ENCODE measurements at places on chromosomes 5 and 9.

DNA sequence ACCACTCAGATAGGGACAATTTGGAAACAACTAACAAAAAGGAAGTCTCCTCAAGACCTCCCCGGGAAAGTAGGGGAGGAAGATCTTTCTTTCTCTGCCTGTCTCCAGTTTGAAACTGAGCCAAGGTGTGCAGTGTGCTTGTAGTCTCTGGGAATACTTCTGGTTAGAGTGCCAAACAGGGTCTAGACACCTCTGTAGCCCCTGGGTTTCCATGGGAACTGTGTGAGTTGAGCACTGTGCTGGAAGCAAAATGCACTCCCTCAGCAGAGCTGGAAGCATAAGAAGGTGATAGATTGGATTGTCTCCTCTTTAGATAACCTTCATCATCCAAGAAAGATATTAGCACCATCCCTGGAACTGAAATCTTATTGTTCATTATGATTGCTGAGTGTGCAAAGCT, 129.2 kb upstream of the TNPO1 start:
- no peak for DNase-seq

- DNase-seq = no peak
These were observed 333.5 kb upstream of the ACTBL2 start for GRCh38 chr5:57816108-57816507.

GRCh38 chr5:2173151-2173834, 290.6 kb upstream of the IRX4 start:
- DNase-seq = peak; percentile 42

- DNase-seq = no peak
These were observed 7.3 kb downstream of the QSOX2 start for GRCh38 chr9:136238342-136238732.

DNA sequence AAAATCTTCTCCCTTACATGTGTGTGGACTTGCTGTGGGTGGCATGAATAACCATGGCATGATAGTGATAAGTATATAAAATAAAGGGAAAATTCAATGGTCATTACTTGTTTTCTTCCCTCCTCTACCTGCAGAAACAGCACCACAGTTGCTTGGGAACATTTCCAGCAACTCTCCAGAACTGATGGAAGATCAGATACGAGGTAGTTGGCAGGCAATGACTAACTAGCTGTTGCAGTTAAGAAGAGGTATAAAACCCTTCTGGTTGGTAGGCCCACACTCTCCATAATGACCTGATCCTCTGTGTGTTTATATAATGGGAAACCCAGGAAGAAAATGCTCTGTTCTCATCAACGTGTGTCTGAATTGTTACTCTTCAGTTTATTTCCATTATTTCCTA, 185.9 kb downstream of the SYK start:
- no peak for DNase-seq

GRCh38 chr5:180259260-180259611, 32.6 kb downstream of the MAPK9 start:
- no peak for DNase-seq

- DNase-seq = no peak
These were observed 3.0 kb downstream of the N4BP3 start for GRCh38 chr5:178116143-178116885.

GRCh38 chr9:23606107-23606506, 219.9 kb downstream of the ELAVL2 start:
- DNase-seq = no peak

GRCh38 chr9:4317681-4318080, 17.8 kb upstream of the GLIS3 start:
- no peak for DNase-seq

DNA sequence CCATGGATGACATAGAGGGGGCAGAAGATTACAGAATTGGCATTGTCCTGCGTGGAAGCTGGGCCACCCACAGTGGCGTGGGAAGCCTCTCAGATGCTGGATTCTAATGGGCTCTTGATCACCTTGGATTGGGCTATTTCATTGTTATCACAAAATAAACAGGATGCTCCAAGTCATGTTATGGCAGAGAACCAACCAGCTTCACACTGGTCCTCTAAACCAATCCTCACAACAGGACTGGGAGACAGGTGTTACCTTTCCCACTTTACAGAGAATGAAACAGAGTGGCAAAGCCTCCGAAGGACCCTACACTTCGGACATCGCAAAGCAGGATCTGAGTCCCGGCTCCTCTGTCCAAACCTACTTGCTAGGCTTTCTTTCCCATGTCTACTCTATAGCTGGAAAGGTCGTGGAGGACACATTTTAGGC, 455 bp upstream of the SMIM3 start:
- DNase-seq = no peak

GRCh38 chr9:112780450-112781036, 30.0 kb downstream of the SNX30 start:
- no peak for DNase-seq

DNA sequence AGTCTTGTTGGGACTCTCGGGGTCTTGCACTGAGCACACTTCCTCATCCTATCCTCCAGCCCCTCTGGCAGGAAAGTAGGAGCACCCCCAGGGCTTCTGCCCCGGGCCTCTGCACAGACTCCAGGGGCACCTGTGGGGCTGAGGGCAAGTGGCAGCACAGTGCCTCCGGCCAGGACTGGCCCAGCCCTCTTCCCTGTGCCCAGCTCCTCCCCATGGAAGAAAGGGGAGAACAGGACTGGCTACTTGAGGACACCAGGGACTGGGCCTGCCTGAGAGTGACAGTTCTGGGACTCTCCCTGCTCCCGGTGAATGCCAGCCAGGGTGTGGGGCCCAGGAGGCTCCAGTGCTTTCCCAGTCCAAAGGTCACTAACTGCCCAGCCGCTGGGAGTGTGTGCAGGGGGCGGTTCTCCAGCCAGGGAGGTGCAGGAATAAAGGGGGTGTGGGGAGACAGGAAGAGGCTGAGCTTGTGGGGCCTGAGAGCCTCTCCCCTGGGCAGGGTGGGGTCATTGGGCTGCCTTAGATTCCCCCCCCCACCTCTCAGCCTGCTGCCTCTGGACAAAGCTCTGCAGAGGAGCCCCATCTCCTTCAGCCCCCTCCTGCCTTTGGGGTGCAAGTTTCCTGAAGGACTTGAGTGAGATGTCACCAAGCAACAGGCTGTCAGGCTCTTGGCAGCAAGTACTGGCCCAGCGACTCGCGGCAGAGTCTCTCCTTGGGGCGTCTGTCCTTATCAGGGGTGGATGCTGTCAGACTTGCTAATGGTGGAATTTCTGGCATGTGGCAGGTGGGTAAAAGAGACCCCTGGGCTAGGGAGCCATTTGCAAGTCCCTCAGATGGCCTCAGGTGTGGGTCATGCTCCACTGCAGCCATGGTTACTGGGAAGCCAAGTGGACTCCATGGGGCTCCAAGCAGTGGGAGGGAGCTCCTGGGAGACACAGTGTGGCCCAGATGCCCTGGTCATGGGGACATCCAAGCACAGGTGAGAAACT, 19.1 kb upstream of the JADE2 start:
- DNase-seq = no peak

GRCh38 chr5:142939884-142940283, 169.7 kb downstream of the ARHGAP26 start:
- no peak for DNase-seq

DNA sequence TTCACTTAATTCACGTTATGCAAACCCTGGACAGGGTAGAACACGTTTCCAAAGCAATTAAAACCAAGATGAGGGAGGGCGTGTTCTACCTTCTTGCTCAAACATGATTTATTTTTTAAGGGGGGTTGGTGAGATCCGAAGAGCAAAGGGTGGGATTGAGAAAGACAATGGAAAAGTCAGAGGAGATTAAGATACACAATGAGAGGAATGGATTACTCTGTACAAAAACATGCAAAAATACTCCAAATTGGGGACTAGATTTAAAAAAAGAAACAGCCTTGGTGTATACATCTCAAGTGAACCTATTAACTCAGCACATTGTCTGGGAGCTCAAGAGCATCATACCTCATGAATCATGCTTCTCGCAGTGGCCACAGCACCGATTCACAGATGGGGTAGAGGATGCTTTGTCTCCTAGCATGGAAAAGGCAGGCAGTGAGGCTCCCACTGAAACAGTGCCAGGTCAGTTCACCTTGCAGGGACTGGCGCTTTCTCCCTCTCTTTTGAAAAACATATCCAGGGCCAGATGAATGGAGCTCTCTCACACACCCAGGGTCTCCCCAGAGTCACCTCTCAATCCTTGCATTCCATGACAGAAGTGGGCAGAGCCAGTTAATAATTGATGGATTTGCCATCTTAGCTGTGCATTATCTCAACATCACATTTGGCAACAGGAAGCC, 459.7 kb downstream of the BNC2 start:
- DNase-seq = no peak

DNA sequence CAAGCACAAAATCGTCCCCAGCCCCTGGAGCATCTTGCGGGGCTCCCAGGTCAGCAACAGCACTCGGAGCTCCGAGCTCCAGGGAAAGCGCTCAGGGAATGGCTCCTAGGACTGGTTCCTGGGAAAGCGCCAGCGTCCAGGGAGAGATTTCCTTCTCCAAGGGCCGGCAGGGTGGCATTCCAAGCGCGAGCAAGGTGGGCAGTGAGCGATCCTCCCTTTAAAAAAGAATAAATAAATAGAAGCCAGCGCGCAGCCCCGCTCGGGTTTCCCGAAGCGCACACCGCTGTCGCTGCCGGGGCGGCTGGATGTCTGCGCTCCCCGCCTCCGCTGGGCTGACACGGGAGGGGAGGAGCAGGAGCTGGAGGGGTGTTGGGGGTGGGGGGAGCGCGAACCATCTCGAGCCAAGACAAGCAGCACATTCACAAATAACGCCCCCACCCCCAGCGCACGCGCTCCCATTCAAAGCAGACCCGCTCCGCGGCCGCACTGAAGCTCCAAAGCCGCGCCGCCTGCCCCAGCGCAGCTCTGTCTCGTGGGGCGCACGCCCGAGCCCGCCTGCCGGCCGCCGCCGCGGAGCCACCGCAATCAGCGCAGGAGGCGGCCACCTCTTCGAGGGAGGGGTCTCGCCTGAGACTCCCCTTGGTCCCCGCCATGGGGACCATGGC, 327.4 kb downstream of the SH3GL2 start:
- peak; percentile 59 for DNase-seq

DNA sequence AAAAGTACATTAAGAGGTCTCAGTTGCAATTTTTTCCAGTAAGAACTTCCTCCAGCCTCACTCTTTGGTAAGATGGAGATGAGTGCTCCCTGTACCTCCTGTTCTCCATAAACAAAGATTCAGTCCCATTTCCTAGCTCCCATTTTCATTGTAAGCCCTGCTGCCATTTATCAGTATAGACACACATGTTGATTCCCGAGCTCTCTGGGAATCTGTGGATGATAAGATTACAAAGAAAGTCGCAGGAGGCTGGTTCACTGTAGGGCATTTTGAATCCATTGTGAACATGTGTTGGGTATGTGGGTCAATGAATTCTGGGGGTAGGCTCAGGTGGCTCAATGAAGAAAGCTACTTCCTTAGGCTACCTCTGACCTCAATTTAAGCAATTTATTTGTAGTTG, 36.7 kb downstream of the RGMB start:
- DNase-seq = no peak

DNA sequence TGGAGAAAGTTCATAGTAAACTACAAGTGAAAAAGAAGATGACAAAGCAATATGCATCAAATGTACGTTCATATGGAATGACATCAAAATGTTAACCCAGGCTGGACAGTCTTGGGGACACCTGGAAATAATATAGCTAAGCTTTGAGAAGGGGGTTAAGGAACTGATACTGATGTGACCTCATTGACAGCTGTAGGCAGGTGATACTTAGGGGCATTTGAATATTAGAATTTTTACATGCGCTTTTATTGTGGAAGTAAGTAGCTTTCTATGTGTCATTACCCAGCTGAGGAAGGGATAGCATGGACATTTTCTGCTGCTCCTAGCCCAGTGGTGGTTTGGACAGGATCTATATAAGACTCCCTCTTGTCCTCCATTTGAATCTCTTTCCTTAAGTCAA, 299.7 kb downstream of the CWC27 start:
- no peak for DNase-seq

DNA sequence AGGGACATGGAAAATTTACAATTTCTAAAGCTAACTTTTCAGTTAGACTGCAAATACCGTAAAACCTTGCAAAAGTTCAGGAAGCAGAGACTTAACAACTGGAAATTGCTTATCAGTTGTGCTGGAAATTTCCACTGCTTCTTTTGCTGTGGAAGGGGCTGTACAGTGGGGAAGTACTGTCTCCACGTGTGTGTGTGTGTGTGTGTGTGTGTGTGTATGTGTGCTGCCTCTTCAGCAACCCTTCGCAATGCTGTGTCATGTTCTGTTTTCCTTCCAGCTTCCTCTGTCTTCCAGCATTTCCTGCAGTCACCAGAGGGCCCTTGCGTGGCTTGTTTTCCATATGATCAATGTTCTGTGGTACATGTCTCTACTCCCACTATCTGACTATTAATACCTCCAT, 87.5 kb upstream of the RANBP3L start:
- peak; percentile 43 for DNase-seq

GRCh38 chr9:131216806-131217205, 59.5 kb downstream of the FAM78A start:
- DNase-seq = no peak

GRCh38 chr5:93995126-93995621, 253.8 kb upstream of the POU5F2 start:
- no peak for DNase-seq

- DNase-seq = no peak
These were observed 33.7 kb downstream of the SNX18 start for GRCh38 chr5:54551292-54551691.

GRCh38 chr9:14087576-14087975, 226.4 kb downstream of the NFIB start:
- no peak for DNase-seq

GRCh38 chr9:76617497-76618175, 146.6 kb upstream of the PCA3 start:
- DNase-seq = no peak

GRCh38 chr5:135452321-135453030, at the start of gene TIFAB:
Gene TIFAB, minus strand, starts transcription at chr5:135452351. Its CDS starts 2,412 bp downstream, at chr5:135449939.
- no peak for DNase-seq

DNA sequence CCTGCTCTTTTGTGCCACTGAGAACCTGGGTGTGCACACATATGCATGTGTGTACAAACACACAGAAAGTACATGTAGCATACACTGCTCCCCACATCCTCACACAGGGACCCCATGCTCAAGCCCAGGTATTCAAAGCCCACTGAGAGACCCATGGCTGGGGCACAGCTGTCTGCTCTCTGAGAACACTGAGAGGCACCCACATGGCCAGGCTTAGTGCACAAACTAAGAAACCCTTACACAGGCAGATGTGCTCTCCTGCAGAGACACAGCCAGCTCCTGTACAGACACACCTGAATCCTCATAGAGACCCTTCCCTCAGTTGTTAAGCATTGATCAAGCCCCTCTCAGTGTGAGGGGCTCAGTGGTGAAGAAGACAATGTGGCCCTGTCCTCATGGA, 92.5 kb downstream of the CACNA1B start:
- no peak for DNase-seq

GRCh38 chr9:68492806-68493205, 47.9 kb downstream of the TMEM252 start:
- no peak for DNase-seq

DNA sequence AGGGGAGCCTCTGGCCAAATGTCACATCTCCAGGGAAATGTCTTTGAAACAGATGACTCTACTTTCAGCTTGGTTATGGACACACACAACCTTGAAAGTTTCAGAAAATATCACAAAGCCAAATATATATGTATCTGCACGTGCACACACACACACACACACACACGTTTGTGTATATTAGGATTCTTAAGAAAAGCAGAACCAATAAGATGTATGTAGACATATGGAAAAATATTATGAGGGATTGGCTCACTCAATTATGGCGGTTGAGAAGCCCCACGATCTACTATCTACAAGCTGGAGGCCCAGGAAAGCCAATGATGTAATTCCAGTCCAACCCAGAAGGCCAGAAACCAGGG, 194.9 kb downstream of the PALM2AKAP2 start:
- no peak for DNase-seq

Data from muscle of arm (tissue), 14 donors.